Cardiac muscle cell (in vitro differentiated cells and primary cell): ENCODE measurements at places on chromosomes 6 and 20. TPM values are rescaled to one million over a fixed set of nuclear protein-coding genes. Genes with fewer than 3 reads are reported as not detected.

PCK1 gene
- total RNA-seq: 0.04 and 1.6 TPM in 2 replicates

PNPLA1 gene
- not detected in 2 replicates for total RNA-seq

TBXT gene
- total RNA-seq: not detected in 2 replicates

CRISP2 gene
- not detected in 2 replicates for total RNA-seq

MMP24 gene
- total RNA-seq: 8.7 and 8.9 TPM in 2 replicates

HMGCLL1 gene
- 16.2 and 34.0 TPM in 2 replicates for total RNA-seq

CRYBG1 gene
- total RNA-seq: under 0.01 TPM in 1 of 2 replicates, not detected in the other

GJA10 gene
- not detected in 2 replicates for total RNA-seq

CNR1 gene
- total RNA-seq: 0.28 and 0.39 TPM in 2 replicates

CCDC170 gene
- total RNA-seq: 0.03 and 0.14 TPM in 2 replicates

MUC22 gene
- not detected in 2 replicates for total RNA-seq

TBC1D32 gene
- total RNA-seq: 5.4 and 6.9 TPM in 2 replicates

OTOR gene
- not detected in 2 replicates for total RNA-seq

TNFRSF6B gene
- total RNA-seq: 9.5 and 10.3 TPM in 2 replicates

GSTA2 gene
- not detected in 2 replicates for total RNA-seq

FAM209B gene
- not detected in 2 replicates for total RNA-seq

MRPL2 gene
- total RNA-seq: 49.1 and 76.8 TPM in 2 replicates

ENPP5 gene
- total RNA-seq: 2.6 and 3.7 TPM in 2 replicates

HEY2 gene
- 38.1 and 73.8 TPM in 2 replicates for total RNA-seq

HSPA1L gene
- total RNA-seq: 1.6 and 3.1 TPM in 2 replicates

NEDD9 gene
- total RNA-seq: 25.1 and 26.8 TPM in 2 replicates

MYT1 gene
- 0.35 and 0.39 TPM in 2 replicates for total RNA-seq

SAMD5 gene
- total RNA-seq: 0.04 and 0.12 TPM in 2 replicates

MACROD2 gene
- total RNA-seq: 6.1 and 14.4 TPM in 2 replicates

SCUBE3 gene
- 74.9 and 78.7 TPM in 2 replicates for total RNA-seq

BTN1A1 gene
- total RNA-seq: not detected in 2 replicates
